ENCODE measurements at places on chromosomes 5 and 9. TPM values are rescaled to one million over a fixed set of nuclear protein-coding genes. Genes with fewer than 3 reads are reported as not detected.

WHRN gene
- total RNA-seq = 23.3 TPM

SLC23A1 gene
- not detected for total RNA-seq

GRCh38 chr5:157100140-157100679 is 8.6 kb downstream of the HAVCR2 start:
- DNase-seq = no peak

CTXN3 gene
- total RNA-seq = not detected

- DNase-seq = no peak
These were observed 33.4 kb downstream of the GCNT4 start for GRCh38 chr5:75018805-75019587.

DNA sequence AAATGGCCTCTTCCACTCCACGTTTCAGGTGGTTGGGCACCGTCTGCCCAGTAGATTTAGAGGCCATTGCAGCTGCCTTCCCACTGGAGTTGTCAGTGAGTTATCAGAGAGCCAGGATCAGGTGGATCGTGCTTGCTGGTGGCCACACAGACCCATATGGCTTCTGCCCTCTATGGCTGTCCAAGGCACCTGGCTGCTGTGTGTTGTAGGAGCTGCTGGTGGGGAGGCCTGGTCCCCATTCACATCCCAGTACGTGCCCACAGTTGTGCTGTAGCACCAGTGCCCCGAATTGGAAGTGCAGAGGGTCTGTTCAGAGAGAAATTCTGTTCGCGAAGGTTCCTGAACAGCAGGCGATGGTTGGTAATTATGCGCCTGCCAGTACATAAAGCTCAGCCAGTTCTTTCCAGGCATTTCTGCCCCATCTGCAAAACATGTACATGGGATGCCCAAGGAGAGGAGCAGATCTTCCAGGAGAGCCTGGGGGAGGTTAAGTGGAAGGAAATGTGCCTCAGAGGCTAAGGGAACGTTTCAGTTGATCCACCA is 41.1 kb downstream of the UBE2QL1 start:
- DNase-seq = no peak

SPINK5 gene
- total RNA-seq = 8.4 TPM
